ENCODE measurements at places on chromosomes 7 and 10.

- DNase-seq, result no peak
Measured at GRCh38 chr7:82141427-82141826, 302.1 kb downstream of the CACNA2D1 start.

GRCh38 chr7:91055219-91055618, 209.0 kb upstream of the FZD1 start:
- no peak for DNase-seq

DNA sequence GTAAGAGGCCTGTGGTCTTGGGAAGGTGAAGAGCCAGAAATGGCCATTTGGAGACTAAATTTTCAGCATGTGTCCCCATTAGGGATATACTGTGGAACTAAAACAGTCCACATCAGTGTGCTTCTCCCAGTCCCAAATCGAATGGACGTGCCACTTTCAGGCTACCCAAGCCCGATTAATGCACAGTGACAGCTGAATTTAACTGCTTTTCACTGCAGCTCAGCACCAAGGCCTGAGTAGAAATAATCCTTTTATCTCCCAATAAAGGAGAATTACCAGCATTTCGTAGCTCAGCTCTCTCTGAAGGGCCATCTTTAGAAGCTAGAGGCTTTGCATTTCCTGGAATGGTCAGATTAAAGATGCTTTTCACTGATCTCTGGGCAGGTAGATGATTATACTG, 183.3 kb downstream of the NPSR1 start:
- DNase-seq, result no peak

DNA sequence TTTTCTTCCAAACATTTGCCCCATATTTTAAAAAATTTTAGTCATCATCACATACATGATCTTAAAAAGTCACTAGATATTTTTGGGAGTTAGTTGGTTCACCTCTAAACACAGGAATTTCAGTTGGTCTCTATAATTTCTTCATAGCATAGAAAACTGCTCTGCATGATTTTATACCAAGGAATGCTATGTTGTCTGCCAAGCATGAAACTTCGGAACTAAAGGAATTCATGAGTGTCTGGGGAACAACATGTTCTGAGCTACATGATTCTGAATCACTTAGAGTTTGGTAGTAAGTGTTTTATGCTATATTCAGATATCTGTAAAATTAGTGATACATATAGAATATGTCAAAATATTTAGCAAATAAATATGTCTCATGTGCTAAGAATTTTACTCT, 957.8 kb downstream of the GATA3 start:
- no peak for DNase-seq

- no peak for DNase-seq
Measured at GRCh38 chr7:74006032-74006431, 21.9 kb upstream of the ELN start.

Data from central memory CD4-positive, alpha-beta T cell (primary cell).